ENCODE measurements at places on chromosomes 16 and 17.

DNA sequence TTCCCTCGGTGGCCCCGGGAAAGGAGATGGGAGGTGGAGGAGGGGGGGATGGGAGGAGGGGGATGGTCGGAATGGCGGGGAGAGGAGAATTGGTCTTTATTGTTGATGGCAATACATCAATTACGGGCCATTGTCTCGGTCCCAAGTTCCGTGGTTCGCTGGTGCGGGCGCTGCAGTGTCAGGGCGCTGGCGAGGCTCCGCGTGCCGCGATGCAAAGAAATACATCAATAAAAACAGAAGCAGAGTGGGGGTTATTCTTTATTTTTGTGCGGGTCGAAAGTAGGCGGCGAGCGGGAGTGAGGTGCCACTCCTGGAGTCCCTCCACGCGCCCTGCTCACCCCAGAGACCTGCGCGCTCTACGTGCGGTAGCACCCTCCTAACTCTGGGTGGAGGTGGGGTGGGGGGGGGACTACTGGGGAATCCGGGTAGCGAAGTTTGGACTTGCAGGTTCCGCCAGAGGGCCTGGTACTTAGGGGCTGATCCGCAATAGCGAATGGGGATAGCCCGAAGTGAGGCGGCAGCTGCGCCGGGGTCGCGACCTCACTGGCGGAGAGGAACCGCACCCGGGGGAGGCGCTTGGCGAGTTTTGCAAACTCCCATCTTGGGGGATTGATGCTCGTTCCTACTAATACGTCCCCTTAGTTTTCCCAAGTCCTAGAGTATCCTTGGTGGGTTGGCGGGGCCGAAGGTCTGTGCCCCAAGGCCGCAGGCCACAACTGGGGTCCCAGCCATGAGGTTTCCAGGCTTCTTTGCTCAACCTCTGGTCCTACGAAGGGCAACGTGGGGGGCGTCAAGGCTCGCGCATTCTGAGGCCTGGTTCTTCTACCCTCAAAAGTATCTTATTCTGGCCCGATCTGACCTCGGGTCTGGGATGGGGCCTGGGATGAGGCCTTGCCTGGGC is 3.5 kb upstream of the SALL1 start:
- DNase-seq, result no peak

- no peak for DNase-seq
These were observed 477.4 kb downstream of the SLC39A11 start for GRCh38 chr17:72614871-72615626.

DNA sequence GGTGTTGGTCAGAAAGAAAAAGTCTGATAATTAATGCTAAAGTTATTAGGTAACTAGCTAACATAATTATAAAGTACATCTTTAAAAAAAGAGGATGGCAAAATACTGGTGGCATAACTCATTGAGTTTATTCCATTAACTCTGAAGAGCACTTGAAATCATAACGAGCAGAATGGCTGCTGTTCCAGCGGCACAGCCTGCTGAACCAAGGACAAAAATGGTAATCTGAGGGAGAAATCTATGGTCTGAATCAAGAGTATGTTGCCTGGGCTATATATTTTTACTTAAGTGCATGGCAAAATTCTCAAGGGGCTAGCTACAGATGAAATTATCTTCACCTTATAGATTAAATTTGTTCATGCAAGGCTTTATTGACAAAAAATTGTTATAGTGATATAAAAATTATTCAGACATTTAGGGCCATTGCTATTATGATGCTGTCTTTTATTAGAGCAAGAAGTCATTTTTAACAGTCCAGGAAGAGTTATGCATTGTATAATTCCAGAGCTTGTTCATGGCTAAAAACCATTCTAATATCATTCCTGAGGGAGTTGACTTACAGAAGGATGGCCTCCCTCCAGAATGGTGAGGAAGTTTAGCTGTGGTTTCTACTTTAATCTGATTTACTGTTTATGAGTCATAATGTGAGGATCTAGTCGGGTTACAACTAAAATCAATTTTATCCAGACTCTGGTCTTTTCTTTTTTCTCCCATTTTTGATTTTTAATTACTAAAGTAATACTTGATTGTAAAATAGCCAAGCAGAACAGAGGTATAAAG is 41.4 kb upstream of the ANKFN1 start:
- no peak for DNase-seq

- DNase-seq, result no peak
These were observed 40.6 kb upstream of the CDH1 start for GRCh38 chr16:68696514-68696913.

- DNase-seq, result no peak
These were observed 7.3 kb upstream of the DHRS7C start for GRCh38 chr17:9798724-9799123.

GRCh38 chr17:57859601-57860413 is 10.0 kb upstream of the MRPS23 start:
- DNase-seq, result no peak

- no peak for DNase-seq
These were observed 62.1 kb downstream of the RMI2 start for GRCh38 chr16:11407047-11407982.

GRCh38 chr17:82782657-82783207 is 30.9 kb downstream of the TBCD start:
- DNase-seq, result no peak

DNA sequence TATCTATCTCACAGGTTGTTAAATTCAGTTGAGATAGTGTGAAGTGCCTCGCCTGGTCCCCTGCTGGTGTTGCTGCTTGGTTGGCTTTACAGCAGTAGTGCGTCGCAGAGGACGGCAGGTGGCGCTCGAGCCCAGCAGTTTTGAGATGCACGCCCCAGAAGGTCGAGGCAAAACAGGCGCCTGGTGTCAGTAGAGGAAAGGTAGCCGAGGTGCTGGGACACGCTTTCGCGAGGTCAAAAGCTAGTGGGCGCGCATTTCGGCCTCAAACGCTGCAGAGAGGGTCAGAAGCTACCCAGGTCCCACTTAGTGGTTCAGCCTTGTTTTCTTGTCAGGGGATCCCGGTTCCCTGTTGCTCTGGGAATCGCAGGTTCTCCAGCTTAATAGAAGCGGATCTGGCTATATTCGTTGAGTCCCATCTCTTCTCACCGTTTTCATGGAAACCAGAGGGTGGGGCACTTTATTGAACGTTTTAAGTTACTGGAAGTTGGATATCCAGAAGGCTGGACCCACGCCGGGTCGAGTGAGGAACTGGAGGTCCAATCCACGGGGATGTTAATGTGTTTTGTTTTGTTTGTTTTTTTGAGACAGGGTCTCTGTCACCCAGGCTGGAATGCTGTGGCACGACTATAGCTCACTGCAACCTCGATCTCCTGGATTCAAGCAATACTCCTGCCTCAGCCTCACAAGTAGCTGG is 10.3 kb upstream of the ZFP90 start:
- DNase-seq, result peak; percentile 84

GRCh38 chr16:22646948-22647556 is 136.4 kb downstream of the NPIPB5 start:
- no peak for DNase-seq

- no peak for DNase-seq
These were observed 374.6 kb upstream of the HSBP1 start for GRCh38 chr16:83433201-83433600.

DNA sequence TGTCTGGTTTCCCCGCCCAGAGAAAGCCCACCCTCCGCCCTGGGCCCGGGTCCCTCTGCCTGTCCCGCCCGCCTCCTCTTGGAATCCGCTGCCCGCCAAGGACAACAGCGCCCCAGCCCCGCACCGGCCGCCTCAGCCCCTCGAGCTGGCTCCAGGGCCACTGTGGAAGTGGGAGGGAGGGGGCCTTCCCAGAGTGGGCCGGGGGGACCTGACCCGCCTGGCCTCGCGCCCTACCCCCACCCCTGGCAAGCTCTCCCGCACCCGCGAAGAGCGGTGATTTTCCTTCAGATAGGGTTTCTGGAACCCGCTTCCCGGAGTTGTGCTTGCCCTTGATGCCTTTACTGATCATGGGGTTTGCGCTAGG is 2.3 kb upstream of the CBX8 start:
- DNase-seq, result no peak

DNA sequence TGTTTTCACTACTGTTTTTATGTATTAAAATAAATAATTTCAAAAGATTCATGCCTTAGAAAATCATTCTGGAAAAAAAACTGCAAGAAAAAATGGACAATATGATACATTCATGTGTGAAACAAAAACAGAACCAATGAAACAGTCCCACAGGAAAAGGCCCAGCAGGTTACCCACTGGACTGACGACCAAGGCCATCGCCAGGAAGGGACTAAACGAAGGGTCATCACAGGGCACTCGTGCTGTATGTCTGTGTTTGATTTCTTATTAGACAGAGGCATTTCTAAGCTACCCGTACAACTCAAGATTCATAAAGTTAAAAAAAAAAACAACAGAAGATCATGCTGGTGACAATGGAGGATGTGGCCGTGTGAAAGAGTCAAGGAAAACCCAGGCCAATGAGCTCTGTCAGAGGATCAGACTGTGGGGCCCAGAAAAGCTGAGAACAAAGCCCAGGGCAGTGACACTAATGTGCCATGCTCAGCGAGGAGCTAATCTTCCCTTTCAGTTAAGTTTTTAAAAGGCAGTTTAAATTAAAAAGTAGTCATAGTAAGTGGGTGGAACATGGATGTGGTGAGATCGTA is 31.8 kb downstream of the NSMCE1 start:
- DNase-seq, result no peak

DNA sequence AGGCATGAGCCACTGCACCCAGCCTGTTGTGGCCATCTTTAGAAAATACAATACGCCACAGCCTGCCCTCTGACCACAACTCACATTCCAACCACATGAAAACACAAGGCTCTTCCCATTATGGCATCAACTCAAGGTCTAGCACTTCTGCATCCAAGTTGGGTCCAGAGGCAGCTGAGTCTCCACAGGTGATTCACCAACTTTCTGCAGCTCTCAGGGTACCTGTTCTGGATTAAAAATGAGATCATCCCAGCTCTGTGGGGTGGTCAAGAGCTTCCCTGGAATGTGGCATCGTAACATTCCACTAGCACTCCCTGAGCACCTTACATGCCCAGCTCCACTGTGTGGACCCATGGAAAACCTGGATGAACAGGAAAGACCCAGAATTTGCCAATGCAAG is 9.9 kb upstream of the GUCY2D start:
- DNase-seq, result no peak

DNA sequence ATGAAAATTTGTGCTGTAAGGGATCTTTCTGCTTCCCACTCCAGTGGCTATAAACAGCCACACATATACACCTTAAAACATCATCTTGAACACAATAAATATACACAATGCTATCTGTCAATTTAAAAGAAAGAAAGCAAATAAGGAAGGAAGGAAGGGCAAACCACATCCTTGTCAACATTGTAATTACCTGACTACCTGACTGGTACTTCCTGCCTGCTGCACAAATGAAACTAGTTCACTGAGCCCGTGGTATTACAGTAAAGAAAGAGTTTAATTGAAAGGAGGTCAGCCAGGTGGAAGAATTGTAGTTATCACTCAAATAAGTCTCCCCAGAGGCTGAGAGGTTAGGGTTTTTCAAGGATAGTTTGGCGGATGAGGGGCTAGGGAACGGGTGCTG is 344.4 kb upstream of the ASIC2 start:
- DNase-seq, result no peak

GRCh38 chr17:63435681-63436522 is 10.2 kb downstream of the CYB561 start:
- no peak for DNase-seq

- no peak for DNase-seq
These were observed 1.6 kb downstream of the SUMO2 start for GRCh38 chr17:75181110-75181509.

DNA sequence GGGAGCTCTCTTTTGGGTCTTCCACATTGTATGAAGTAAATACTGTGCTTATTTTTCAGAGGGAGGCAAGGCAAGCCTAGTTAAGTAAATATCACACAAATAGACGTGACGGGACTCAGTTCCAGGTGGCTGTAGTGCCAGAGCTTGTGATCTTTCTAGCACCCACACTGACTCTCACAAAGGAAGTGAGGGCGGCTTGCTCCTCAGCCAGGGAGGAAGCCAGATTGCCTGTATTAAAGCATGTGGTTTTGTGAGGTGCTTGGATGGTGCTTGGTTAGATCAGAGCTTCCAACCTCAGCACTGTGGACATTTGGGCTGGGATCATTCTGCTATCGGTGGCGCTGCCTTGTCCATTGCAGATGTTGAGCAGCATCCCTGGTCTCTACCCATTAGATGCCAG is 80.1 kb downstream of the VAT1L start:
- no peak for DNase-seq

GRCh38 chr17:19718613-19719354 is 2.4 kb upstream of the SLC47A2 start:
- no peak for DNase-seq

DNA sequence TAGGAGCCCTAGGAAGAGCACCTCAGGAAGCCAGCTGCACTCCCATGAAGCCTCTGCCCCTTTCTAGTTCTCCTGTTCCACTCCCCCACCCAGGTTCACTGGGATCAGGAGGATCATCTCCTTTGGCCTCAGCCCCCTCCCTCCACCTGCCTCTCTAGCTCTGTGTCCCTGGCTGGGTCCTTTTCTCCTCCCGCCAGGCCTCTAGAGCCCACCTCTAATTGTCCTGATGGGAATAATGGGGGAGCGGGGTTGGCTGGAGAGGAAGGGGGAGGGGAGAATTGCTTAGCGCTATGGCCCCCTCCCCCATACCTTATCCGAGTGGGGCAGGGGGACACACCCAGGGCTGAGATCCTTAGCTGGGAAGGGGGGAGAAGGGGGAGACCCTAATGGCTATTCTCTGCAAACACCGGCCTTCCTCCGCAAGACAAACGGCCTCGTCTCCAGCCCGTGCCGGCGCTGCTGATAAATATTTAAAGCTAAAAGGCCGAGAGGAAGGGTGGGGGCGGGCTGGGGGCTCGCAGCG is 997 bp downstream of the HOXB7 start:
- no peak for DNase-seq

- no peak for DNase-seq
These were observed 21.5 kb downstream of the KCNG4 start for GRCh38 chr16:84218176-84218823.

GRCh38 chr17:74863420-74864296 is 4.0 kb upstream of the GRIN2C start:
- no peak for DNase-seq

DNA sequence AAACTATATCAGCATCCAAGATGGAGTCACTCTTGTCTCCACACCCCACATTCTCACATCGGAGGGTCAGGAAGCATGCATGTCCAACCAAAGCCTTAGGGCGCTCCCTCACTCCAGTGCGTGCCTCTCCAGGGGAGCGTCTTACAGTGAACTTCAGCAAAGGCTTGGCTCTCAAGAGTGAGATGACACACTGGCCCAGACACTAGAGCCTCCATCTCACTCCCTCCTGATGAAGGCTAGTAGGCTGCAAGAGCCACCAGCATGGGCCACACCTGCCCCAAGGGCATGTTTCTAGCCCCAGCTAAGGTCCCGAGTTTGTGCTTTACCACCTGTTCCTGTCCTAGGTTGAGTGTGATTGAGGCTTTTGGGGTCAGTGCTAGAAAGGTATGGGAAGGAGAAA is 40.5 kb downstream of the BEAN1 start:
- DNase-seq, result no peak

GRCh38 chr17:44610871-44611270 is 45.4 kb upstream of the MEIOC start:
- no peak for DNase-seq

- no peak for DNase-seq
These were observed 30.4 kb upstream of the SMPD3 start for GRCh38 chr16:68478526-68479250.
